ENCODE measurements at places on chromosomes 5 and 9.
A peak's percentile ranks its signal among the peaks of the same experiment; 100 is the strongest.

DNA sequence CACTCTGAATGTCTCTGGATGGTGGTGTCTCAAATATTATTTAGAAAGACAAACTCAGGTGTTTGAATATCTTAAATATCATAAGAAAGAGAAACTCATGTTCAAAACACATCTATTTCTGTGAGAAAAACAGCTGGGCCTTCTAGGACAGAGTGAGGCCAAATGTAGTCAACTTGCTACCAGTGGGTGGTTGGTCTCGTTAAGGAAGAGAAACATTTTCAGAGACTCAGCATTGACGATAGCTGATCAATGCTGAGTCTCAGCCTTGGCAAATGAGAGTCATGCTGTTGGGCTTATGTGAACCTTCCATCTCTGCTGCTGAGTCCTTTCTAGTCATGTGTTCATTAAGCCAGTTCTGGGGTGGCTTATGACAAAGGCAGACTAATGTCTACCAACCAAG is 418.0 kb downstream of the CETN3 start:
- DNase-seq, result no peak

GRCh38 chr5:149355688-149356087 is 2.2 kb upstream of the PCYOX1L start:
- no peak for DNase-seq

DNA sequence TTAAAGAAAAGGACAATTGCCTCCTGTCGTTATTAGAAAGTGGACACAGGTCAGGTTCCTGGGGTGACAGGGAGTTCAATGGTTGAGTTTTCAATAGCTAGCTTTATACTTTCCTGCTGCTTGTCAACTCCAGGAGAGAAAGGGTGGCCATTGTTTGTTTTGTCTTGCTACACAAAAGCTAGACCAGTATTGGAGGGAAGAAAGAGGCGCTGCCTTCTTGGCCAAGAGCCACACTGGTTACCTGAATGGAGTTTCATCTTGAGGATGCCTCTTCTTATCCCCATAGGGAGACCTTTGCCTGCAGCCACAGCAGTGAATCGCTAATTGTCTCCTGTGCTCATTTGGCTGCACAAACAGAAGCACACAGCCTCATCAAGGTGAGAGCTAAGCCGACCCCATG is 279.4 kb upstream of the GRIA1 start:
- DNase-seq, result no peak

DNA sequence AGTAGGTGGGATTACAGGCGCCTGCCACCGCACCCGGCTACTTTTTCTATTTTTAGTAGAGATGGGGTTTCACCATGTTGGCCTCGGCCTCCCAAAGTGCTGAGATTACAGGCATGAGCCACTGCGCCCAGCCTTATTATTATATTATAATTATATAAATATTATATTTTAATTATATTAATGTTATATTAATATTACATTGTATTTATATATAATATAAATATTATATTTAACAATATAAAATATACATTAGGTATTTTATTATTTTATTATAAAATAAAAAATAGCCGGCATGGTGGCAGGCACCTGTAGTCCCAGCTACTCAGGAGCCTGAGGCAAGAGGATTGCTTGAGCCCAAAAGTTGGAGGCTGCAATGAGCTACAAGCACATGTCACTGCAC is 21.6 kb upstream of the GLDC start:
- DNase-seq, result no peak

DNA sequence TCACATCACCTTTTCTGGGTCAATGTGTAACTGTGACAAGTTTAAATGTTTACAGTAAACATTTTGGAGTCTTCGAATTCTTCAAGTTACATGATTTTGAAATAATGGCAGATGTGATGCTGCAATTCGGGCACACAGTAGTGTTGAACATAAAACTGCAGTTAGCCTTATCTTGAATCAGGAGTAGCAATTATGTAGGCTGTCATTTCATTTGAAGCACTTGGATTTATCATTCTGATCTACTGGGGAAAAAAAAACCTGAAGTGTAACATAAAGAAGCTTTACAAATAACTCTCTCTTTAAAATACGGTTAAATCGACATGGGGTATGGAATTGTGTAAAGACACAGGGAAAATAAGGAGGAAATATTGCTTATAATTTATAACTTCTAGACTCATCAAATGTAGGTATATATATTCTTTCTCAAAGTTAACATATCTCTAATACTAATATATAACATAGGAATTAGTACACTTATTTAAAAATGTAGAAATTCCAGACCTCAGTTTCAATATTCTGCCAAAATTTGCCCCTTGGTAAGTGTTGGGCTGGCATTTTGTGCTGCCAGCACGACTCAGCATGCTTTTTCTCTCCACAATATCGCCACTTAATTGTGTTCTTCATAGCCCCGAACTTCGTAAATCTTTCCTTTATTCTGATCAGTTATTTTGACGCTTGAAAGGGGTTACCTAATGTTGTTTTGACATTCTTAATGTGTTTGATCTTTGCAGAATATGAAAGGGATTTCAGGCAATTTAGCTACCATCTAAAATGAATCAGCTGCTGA is 226.7 kb downstream of the PRR16 start:
- no peak for DNase-seq

DNA sequence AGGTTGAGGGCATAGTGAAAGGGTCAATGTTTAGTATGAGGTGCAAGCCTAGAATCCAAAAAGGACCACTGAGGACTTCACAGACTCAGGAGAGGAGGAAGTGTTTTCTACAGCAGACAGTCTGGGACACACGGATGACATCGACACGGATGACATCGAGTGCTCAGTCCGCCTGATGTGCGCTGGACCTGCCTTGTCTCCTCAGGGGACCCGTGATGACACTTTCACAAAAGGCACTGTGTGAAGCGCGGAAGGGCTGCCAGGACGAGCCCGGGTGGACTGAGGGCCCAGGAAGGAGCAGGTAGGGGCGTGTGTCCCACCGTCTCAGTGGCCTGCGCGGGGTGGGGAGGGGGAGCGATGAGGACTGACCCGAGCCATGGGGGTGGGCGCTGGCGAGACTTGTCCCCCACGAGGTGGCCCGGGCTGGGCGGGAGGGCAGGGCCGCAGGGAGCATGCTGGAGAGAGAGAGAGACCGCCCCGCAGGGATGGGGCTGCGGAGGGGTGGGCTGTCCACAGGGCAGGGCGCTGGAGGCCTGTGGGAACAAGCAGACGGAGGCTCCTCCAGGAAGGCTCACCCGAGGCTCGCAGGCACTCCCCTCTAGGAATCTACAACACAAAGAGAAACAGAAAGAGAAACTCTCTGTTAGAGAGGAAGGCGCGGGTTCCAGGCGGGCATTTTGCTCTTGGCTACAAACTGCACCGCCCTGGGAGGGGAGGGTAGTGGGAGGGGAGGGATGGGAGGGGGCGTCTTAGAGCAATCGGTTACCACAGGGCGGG is 54.9 kb downstream of the USP20 start:
- peak; percentile 56 for DNase-seq

- no peak for DNase-seq
Measured at GRCh38 chr9:111728143-111728542, 66.6 kb downstream of the SHOC1 start.

GRCh38 chr9:116501871-116502270 is 185.2 kb upstream of the TRIM32 start:
- no peak for DNase-seq

DNA sequence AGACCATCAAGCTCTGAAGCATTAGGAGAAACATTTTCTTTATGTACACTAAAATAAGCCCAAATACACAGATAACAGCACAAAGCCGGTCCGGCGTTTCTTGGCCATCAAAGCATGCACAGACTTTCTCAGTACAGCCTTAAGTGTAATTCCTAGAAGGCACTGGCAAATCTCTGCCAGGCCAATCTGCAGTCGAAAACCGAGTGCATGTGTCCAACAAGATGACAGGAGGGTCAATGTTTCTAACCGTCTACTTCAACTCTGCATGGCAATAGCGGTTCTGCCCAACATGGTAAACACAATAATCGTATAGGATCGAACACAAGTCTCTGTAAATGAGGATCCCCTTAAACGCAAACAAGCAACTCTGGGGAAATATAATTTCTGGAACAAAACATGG is 1.1 kb downstream of the ARL15 start:
- DNase-seq, result no peak

DNA sequence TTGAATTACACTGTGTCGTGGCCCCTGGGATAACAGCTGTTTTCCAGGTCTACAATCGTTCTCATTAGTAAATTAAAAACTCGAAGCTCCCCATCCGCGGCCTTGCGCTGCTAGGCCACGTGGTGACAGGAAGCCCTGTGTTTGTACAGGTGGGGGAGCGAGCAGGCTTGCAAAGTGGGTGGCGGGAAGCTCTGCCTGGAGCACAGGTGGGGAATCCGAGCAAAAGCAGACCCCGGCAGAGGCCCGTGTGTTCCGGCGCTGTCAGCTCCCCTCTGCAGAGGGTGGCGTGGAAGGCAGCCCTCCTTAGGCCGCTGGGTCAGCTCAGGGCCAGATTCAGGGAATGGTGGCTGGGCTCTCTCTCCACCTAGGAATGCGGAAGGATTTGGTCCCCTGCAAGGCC is 59.5 kb upstream of the ERCC6L2 start:
- DNase-seq, result no peak

- DNase-seq, result no peak
Measured at GRCh38 chr9:123925819-123926218, 4.1 kb downstream of the DENND1A start.

DNA sequence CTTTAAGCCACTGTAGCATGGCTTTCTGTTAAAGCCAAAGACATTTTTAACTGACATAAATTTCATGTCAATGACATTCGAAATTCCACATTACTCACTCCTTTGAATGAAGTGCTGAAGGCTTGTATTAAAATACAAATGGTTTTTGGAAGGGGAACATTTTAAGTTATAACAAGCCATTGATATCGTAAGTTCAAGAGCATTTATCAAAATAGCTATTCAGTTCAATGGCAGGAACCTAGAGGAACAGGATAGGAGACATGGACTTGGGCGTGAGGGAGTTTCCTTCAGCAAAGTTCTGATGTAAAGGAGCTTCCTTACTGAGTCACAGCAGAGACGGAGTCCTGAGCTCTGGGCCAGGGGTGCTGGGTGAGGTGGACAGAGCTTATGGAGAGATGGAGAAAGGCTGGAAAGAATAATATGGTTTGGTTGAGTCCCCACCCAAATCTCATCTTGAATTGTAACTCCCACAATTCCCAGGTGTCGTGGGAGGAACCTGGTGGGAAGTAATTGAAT is 631.8 kb downstream of the BNC2 start:
- DNase-seq, result no peak

GRCh38 chr5:163104464-163104863 is 332.9 kb upstream of the CCNG1 start:
- no peak for DNase-seq

DNA sequence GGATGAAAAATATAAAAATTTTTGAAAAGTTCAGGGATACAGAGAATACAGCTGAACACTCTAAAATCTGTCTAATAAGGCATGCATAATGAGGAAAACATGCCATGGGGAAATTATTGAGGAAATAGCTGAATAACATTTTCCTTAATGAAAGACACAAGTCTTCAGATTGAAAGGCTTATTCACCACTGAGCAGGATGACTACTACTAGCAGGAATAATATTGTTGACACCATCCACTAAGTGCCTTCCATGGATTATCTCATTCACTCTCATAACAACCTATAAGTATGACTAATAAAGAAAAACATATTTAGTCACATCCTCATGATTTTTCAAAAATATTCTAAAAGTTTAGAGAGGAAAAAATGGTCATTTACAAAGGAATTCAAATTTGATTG is 96.7 kb upstream of the FER start:
- no peak for DNase-seq

- no peak for DNase-seq
Measured at GRCh38 chr9:138062196-138062595, 184.6 kb downstream of the CACNA1B start.

GRCh38 chr5:144205141-144205551 is 34.5 kb downstream of the KCTD16 start:
- DNase-seq, result no peak

GRCh38 chr5:39337252-39337915 is 26.9 kb downstream of the C9 start:
- no peak for DNase-seq

DNA sequence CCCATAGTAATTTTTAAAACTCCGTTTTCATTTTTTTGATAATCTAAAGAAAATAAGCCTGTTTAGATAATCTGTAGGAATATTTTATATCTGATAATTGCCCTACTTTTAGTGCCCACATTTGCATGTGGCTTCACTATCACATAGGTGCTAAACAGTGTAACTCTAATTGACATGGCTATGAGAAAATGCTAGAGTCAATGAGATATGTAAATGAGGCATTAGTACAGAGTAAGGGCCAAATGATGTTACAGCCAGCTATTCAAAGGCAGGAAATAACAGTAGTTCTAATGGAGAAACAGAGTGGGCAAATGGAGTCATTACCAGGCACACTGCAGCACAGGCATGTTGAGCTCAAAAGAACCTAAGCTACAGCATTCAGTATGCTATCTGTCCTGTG is 37.3 kb upstream of the GCNT4 start:
- DNase-seq, result no peak

GRCh38 chr9:13033959-13034693 is 245.4 kb downstream of the MPDZ start:
- DNase-seq, result no peak

- DNase-seq, result no peak
Measured at GRCh38 chr9:98654247-98654646, 54.5 kb downstream of the GABBR2 start.

GRCh38 chr5:93575461-93576414 is 5.3 kb downstream of the NR2F1-AS1 start:
- no peak for DNase-seq

- no peak for DNase-seq
Measured at GRCh38 chr5:168092209-168093185, 198.9 kb upstream of the WWC1 start.

DNA sequence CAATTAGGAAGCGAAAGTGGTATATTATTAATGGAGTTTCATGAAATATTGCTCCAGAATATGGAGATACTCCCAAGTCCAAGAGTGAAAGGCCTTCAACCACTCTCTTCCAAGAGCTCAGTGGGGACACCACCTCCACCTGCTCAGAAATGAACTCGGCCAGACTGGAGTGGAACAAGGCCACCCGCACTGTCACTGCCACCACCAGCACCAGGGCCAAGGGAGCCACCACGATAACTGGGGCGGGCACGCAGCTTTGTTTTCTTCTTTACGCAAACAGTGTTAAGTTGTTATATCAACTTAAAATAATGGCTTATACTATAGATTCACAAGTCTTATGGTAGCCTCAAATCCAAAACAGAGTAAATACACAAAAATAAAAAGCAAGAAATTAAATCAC is 204.1 kb downstream of the TRPM3 start:
- DNase-seq, result no peak

Data from activated T-cell treated with anti-CD3 and anti-CD28 coated beads for 4 hours (primary cell).